Fibroblast of skin of right quadriceps (primary cell): ENCODE measurements at places on chromosomes 16 and 17.
A peak's percentile ranks its signal among the peaks of the same experiment; 100 is the strongest.

- no peak for DNase-seq
Observed at GRCh38 chr17:78779850-78780249, 2.2 kb downstream of the CYTH1 start.

- peak; percentile 95 for DNase-seq
Observed at GRCh38 chr17:75405365-75406221, at the start of gene GRB2. GRB2 (minus strand) TSS chr17:75405678; CDS start chr17:75393628, 12,050 bp downstream.

GRCh38 chr16:13969711-13970110, 49.8 kb downstream of the ERCC4 start:
- DNase-seq: no peak

- DNase-seq: peak; percentile 76
Observed at GRCh38 chr16:51881731-51882130, 665.2 kb downstream of the TOX3 start.

- DNase-seq: no peak
Observed at GRCh38 chr16:31196324-31197088, 6.1 kb downstream of the PYCARD start.

GRCh38 chr16:3444032-3444388, 530 bp downstream of the NAA60 start:
- peak; percentile 64 for DNase-seq

DNA sequence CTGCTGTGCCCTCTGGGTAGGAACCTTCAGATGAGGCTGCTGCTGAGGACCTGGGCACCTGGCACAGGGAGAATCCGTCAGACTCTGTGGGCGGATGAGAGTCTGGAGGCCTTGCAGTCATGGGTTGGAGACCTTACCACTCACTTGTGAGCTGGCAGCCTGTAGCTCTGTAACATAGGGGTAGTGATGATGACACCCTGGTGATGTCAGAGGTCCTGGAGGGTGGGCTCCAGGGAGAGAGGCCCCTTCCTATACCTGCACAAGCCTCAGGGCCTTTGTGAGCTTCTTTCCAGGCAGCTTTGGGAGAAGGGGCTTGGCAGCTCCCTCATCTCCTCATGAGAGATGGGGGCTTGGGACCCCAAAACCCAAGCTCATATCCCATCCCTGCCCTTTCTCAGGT, 1.6 kb downstream of the MIEF2 start:
- DNase-seq: no peak

- no peak for DNase-seq
Observed at GRCh38 chr17:21021208-21021803, 21.5 kb downstream of the USP22 start.

DNA sequence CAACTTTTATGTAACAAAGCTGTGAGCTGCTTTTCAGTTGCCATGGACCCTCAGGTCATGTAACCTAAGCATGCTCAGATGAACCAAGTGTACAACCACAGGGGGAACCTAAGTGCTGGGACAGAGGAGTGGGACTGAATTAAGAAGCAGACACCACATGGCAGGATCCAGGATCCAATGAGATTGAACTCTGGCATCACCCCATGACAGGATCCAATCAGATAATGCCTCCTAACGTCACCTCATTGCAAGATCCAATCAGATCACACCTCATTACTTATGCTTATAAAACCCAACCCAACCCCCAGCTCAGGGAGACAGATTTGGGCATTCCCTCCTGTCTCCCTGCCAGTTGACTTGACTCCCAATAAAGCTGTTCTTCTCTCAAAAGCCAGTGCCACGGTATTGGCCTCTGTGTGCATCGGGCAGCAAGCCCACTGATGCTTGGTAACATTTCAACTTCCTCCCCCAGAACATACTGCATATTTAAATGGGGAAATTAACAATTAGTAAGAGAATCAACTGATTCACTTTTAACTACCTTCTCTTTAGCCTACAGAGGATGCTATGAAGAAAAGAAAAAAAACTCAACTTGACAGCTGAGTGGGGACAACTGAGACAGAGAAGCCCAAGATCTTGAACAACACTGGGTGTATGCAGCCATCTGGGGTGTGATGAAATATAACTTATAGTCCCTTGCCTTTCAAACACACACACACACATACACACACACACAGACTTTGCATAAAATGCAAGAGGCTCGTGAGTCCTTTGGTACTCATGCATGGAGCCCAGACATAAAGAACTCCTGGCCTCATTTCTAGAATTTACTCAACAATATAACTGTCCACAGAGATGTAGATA, 148.4 kb downstream of the SLC39A11 start:
- DNase-seq: no peak

- DNase-seq: no peak
Observed at GRCh38 chr17:83119987-83120864, 40.8 kb downstream of the METRNL start.

DNA sequence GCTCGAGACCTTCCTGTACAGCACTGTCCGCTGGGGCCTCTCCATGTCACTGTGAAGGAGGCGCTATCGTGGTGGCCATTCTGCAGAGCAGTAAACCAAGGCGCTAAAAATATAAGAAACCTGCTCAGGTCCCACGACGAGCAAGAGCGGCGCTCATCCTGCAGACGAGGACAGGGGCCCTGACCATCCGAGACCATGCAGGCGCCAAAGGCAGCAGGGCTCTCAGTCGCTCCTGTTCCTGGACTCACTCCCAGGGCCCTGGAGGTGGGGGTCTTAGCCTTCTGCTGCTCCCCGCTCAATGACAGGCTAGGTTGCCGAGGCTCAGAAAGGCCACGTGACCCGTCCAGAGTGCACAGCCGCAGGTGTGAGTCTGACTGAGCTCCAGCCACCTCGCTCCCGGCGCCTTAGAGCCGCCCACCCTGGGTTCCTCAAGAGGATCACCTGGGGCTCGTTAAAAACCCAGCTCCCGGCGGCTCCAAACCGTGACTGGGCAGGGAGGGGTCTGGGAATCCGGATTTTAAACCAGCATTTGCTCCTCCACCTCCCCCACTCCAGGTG, 509 bp upstream of the ATP2C2 start:
- no peak for DNase-seq

DNA sequence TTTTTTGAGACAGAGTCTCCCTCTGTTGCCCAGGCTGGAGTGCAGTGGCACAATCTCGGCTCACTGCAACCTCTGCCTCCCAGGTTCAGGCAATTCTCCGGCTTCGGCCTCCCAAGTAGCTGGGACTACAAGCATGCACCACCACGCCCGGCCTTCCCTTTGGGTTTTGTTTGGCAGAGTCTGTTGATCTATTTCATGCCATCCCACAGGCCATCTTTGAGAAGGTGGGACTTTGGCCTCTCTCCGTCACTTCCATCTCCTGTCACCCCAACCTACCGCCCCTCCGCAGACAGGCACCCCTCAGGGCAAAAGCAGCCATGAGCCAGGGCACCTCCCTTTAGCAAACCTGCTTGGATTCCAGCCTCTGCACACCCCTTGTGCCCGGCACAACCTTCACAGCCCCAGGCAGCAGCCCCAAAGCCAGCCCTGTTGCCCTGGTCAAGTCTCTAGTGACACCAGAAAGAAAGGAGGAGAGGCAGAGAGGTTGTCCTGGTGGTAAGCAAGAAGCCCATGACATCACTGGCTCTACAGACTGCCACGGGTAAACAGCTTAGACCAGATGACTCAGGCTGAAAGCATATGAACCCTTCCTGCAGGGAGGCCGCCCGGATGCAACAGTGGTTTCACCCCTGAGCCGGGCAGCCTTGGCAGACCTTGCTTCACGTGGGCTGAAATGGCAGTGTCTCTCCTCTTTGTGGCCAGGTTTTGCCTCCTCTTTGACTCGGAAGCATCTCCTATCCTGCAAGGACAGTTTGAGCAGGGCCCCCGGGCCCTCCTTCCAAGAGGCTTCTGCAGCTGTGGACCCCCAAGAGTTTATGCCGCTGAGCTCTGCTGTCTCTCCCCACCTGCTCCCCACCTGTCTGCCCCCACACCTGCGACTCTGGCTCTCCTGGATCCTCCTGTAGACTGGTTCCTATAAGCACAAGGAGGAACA, 8.1 kb upstream of the TIMP2 start:
- DNase-seq: peak; percentile 93

- no peak for DNase-seq
Observed at GRCh38 chr16:15979801-15980200, 30.4 kb downstream of the ABCC1 start.

GRCh38 chr17:34568953-34569352, 10.4 kb upstream of the TMEM132E start:
- no peak for DNase-seq

GRCh38 chr16:57367116-57367752, 5.1 kb upstream of the CX3CL1 start:
- DNase-seq: peak; percentile 13

GRCh38 chr17:31256936-31257335, 40.1 kb downstream of the OMG start:
- no peak for DNase-seq

GRCh38 chr17:58401287-58401686, 16.0 kb downstream of the RNF43 start:
- no peak for DNase-seq

DNA sequence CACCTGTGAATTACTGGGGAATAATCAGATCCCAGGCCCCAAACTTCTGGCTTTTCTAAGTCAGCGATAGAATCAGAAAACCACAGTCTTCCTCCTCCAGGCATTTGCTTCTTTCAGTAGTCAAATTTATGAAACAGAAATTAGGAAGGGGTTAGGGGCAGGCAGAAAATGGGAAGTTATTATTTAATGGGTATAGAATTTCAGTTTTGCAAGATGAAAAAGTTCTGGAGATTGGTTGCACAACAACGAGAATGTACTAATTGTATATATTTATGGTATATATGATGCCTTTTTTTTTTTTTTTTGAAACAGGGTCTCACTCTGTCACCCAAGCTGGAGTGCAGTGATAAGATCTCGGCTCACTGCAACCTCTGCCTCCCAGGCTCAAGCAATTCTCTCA, 23.5 kb downstream of the ORC6 start:
- DNase-seq: no peak

DNA sequence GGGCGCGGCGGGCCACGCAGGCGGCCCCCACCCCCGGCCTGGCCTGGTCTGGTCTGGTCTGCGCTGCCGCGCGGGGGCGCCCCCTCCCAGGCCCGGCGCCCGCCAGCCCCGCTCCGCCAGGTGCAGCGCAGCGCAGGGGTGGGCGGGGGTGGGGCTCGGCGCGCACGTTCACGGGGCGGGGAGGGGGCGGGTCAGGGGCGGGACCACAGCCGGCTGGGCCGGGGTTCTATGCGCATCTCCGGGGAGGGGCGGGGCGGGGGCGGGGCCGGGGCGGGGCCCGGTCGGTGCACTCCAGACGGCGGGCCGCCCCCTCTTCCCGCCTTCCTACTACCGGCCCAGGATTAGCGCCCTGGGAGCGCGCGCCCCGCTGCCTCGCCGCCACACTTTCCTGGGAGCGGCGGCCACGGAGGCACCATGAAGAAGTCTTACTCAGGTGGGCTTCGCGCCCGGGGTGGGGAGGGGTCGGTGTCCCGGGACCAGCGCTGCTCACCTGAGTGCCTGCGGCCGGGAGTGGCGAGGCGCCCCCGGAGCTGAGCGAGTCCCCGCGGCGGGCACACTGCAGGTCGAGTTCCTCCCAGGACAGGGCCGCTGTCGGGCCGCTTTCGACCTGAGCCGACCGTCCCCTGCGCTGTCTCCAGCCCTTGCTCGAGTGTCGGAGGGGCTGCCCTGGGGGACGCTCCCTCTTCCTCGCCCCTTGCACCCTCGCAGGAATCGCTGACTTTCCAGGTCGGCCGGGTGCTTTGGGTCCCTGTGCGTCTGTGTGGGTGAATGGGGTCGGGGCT, 140.5 kb downstream of the SEC14L1 start:
- no peak for DNase-seq

DNA sequence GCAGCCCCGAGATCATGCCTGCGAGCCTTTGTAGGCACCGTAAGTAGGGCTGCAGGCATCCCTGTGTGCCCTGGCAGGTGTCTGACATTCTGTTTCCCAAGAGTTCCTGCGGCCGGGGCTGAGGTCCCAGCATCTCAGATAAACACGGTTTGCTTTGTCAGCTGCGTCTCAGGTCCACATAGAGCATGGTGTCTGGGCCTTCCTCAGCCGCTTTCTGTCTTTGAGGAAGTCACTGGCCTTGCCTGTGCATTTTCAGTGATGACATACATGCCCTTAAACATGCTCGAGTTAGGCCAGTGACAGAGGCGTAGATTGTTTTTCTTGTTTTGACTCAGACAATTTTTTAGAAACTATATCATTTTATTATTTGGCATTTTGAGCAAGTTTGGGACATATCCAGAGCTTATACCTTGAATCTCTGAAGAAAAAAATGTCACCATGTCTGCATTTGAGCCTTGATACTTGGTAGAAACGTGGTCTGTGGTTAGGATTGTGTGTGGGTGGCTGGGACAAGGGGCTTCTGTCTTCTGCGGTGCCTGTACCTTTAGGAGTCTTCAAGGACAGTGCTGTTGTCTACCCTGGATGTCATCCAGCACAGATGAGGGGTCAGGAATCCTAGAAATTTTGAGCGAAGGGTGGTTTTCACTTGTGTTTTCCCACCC, 105.8 kb downstream of the SNX29 start:
- DNase-seq: no peak

GRCh38 chr17:17120294-17120693, 78.0 kb downstream of the MPRIP start:
- DNase-seq: no peak

DNA sequence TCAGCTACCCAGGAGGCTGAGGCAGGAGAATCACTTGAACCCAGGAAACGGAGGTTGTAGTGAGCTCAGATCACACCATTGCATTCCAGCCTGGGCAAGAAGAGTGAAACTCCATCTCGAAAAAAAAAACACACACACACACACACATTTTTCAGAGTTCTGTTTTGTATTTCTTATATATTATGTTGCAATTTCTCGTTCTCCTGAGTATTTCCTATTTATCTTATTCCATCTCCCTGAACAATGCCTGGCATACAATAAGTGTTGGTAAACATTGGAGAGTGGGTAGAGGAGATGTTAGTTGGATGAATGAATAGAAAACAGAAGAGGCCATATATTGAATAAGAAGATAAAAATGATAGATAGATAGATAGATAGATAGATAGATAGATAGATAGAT, 167.8 kb upstream of the CDH5 start:
- no peak for DNase-seq

- no peak for DNase-seq
Observed at GRCh38 chr17:2862197-2862596, 66.0 kb downstream of the RAP1GAP2 start.

GRCh38 chr17:48553190-48553547, 8.3 kb upstream of the HOXB2 start:
- no peak for DNase-seq

GRCh38 chr17:28719021-28719433, 758 bp upstream of the RPL23A start:
- DNase-seq: no peak

- no peak for DNase-seq
Observed at GRCh38 chr17:70215656-70216055, 46.3 kb downstream of the KCNJ2 start.

GRCh38 chr17:72514321-72514861, 393.6 kb downstream of the SOX9 start:
- no peak for DNase-seq

- DNase-seq: peak; percentile 86
Observed at GRCh38 chr17:49191917-49192741, 18.2 kb downstream of the GNGT2 start.
